Cerebellar cortex (tissue), 1 donor: ENCODE measurements at places on chromosomes 7 and 10.

- DNase-seq = no peak
Measured at GRCh38 chr10:105579112-105579511, 938.0 kb downstream of the SORCS3 start.

GRCh38 chr7:131686833-131687232 is 130.4 kb upstream of the PODXL start:
- DNase-seq = no peak

GRCh38 chr7:26951407-26951950 is 87.1 kb upstream of the SKAP2 start:
- DNase-seq = no peak

DNA sequence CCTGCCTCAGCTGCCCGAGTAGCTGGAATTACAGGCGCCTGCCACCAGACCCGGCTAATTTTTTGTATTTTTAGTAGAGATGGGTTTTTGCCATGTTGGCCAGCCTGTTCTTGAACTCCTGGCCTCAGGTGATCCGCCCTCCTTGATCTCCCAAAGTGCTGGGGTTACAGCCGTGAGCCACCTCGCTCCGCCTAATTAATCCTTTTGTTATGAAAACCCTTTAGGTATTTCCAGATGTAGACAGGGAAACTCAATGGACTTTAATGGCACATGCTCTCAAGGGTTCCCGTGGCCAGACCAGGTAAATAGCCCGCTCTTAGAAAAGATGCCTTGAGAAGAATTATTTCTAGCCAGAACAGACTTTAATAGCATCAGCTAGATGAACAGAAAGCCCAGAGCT is 19.7 kb upstream of the EXOC4 start:
- DNase-seq = no peak

DNA sequence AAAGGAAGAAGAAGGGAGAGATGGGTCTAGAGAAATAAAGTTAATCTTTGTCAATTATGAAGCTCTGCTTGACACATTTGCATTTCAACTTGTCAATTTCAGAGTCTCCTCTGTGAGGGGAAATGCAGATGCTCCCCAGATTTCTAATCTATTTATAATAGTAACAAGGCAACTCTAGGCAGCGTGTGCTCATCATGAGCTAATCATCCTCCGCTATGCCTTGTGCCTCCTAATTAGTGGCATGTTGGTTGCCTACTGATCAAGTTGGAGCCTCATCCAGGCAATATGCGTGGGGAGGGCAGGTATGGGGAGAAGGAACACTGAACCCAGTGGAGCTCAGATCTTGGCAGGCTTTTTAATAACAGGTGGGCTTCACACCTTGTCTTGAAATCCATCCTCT is 628.6 kb downstream of the SORCS3 start:
- no peak for DNase-seq

- no peak for DNase-seq
Measured at GRCh38 chr10:11835704-11836103, 12.5 kb downstream of the PROSER2 start.

DNA sequence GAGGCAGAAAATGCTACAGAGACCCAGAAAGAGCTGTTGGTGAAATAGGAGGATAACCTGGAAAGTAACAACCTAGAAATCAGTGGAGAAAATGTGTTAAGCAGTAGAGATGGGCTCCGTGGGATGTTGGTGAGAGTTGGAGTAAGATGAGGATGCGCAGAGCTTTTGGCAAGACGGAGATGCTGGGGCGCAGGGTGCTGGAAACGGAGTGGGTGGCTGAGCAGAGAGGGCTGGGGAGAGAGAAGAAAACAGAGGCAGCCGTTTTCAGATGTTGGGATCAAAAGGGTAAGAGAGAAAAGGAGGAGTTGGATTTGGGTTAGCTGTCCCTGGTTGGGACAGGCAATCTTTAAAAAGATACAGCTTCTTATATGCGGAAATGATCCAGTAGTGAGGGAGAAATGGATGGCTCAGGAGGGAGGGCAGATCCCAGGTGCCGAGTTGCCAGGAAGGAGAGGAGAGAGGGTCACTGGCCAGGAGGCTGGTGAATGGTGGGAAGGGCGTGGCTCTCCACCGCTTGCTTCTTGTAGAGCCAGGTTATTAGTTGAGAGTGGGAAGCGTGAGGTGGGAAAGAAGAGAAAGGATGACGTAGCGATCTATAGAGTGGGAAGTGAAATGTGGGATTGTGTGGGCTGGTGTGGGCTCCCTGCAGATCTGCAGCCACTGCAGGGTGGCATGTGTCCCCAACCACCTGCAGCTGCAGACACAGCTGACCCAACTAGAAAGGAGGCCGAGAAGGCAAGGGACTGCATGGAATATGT is 182.2 kb upstream of the SVIL start:
- no peak for DNase-seq

DNA sequence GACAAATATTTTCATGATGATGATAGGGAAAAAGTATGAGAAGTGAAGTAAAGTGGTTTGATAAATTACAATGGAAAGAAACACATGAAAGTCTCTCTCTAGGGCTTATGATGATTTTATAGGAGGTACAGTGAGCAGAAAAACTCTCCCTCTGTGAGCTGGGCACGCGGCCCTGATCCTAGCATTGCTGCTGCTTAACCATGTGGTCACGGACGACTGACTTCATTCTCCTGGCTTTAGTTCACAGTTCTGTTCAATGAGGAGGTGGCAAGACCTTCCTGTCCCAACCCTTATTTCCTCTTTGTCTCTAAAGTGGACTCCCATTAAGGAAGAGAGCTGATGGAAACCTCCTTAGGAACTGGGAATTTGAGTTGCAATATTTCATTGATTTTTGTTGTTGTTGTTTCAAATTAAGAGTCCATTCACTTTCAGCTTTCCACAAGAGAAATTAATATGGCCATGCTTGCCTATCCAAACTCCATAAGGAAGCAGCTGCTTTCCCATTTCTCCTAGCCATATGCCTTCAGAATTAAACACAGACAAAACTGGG is 8.2 kb upstream of the PON3 start:
- DNase-seq = no peak

DNA sequence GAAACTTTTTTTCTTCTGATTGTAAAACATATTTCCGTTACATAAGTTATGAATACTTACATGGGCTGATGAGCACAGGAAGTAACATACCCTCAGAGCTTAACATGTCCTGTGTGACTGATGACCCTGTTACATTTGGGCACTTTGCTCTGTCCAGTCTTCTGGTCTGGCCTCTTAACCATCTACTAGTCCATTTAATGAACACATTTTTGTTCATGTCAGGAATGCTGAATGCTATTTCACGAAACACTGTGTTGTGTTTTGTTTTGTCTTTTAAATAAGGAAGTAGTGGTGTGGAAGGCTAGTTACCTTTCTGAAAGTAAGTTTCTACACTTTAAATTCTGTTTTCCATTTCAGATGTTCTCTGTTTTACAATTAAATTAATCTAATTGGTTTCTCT is 77.7 kb downstream of the RBM33 start:
- DNase-seq = no peak

- no peak for DNase-seq
Measured at GRCh38 chr10:126536148-126536547, 134.3 kb downstream of the C10orf90 start.

DNA sequence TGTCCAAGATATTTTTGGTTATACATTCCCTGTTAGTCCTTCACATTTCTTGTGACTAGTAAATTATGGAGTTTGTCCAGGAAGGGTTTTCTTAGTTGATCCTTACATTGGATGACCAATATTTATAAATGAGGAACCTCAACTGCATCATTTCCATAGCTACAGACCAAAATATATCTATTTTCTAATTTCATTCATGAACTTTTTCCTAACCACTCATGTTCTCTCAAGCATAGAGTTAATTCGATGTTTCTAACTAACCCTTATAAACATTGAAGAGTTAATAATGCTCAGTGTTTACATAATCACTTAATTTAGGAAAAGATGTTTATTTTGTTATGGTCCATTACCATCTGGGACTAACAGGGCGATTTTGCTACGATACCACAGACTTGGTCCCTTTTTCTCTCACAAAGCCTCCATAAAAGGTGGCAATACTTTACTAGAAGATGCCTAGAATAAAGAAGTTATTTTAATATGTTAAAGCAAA is 591.0 kb downstream of the MAGI2 start:
- DNase-seq = no peak

DNA sequence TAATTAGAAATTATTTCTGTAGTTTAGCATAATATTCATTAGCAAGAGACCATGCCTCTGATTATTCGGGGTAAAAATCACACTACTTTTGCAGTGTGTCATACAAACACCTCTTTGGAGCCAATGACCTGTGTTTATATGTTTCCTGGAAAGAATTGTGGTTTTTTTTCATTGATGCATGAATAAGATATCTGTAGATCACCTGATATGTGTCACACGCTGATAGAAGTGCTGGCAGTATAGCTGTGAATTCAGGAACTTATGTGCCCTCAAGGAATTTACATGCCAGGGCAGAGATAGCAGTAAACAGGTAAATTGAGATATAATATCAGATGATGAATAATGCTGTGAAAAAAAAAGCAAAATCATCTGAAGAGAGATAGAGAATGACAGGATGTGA is 118.2 kb downstream of the VPS50 start:
- no peak for DNase-seq

GRCh38 chr10:97922022-97922758 is 72.5 kb downstream of the GOLGA7B start:
- peak; percentile 84 for DNase-seq

- no peak for DNase-seq
Measured at GRCh38 chr7:26159243-26159642, 7.2 kb downstream of the NFE2L3 start.

DNA sequence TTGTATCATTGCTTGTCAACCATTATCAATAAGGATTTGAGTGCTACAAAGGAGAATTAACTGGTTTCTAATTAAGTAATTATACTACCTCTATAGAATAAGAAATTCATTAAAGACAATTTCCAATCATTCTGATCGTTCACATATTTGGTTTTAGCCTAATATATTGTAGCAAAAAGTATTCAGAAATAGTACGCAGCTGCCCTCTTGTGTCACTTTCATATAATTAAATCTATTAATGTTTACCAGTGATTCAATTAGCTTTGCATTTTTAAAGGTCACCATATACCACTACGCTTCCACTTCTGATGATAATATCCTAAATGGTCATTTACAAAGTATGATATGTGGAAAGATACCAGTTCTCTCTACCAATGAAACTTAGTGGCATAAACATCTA is 128.3 kb downstream of the NEBL start:
- DNase-seq = no peak

DNA sequence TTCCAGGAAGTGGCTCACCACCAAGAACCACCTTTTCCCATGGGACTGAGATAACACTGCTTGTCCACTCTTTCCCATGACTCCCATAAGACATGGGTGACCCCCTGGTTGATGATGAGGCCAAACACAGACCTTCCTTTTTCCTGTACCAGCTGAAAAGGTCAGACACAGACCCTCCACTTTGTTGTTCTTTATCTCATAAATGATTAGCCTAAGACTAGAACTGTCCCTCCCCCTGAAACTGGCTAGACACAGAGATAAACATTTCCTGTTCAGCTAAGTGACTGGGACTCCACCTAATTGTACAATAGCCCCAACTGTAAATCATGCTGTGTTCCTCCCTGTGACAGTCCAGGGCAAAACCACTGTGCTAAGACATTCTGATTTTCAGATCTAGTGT is 8.2 kb upstream of the NRG3 start:
- DNase-seq = no peak

- DNase-seq = no peak
Measured at GRCh38 chr7:17983221-17984062, 43.1 kb upstream of the SNX13 start.

- DNase-seq = no peak
Measured at GRCh38 chr10:4230036-4230435, 445.0 kb upstream of the KLF6 start.

- no peak for DNase-seq
Measured at GRCh38 chr10:15760681-15761080, 41.0 kb upstream of the ITGA8 start.

GRCh38 chr7:47520406-47520805 is 61.5 kb downstream of the TNS3 start:
- DNase-seq = no peak

DNA sequence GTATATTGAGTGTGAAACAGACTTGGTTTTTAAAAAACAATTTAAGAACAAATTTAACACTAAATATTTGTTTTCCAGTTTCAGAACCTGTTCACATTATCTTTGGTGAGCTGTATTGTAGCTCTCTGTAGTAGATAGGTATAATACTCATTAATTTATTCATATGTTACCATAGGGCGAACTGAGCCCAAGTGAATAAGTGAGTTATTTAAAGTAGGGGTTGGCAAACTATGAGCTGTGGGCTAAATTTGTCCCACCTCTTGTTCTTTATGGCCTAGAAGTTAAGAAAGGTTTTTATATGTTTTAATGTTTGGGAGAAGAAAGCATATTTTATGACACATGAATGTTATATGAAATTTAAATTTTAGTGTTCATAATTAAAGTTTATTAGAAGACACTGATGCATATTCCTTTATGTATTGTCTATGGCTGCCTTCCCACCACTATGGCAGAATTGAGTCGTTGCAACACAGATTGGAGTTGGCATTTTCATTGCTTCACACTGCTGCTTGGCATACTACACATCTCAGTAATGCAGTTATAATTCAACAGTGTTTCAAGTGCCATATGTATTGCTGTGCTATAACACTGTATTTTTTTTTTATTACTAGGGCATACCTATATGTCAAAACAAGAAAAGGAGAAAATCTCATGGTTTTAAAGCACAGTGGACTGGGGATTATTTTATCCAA is 146.5 kb downstream of the ADK start:
- no peak for DNase-seq

- DNase-seq = no peak
Measured at GRCh38 chr10:28661035-28661434, 16.3 kb upstream of the BAMBI start.

GRCh38 chr10:72291019-72291532 is 17.4 kb downstream of the DDIT4 start:
- no peak for DNase-seq

DNA sequence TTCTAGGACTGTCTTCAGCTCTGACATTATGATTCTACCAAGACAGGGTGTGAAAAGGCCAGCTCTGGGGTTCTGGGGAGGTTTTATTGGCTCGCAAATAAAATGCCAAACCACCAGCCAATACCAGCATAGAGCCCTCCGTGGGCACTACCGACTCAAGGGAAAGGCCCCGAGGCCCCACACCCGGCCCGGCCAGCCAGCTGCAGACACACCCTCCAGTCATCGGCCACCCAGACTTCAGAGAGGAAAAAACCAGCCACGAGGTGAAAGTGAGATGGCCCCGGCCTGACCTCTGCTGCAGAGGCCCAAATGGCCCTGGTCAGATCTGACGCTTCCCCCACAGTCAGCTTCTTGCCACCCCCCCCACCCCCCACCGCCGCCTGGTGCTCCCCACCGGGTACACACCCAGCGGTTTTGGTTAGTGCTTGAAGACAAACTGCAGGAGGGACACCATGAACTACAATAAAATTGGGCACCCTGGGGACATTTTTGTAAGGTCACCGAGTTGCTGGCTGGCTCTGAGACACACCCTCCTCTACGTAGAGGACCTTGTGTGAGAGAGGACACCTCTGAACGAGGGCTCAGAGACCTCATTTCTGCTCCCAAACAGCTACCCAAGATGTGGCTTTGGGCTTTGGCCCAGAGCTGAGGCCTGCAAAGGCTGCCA is 79.9 kb downstream of the PRKAG2 start:
- no peak for DNase-seq

GRCh38 chr7:157010588-157011332 is at the start of gene MNX1:
MNX1 (minus strand) TSS chr7:157010663; CDS start chr7:157010350, 313 bp downstream.
- peak; percentile 47 for DNase-seq

GRCh38 chr10:58570979-58571378 is 58.3 kb downstream of the BICC1 start:
- DNase-seq = no peak

GRCh38 chr10:79411546-79412495 is 33.6 kb downstream of the ZCCHC24 start:
- DNase-seq = no peak

GRCh38 chr10:112201334-112201733 is 17.8 kb upstream of the GPAM start:
- no peak for DNase-seq

GRCh38 chr7:25597946-25598345 is 369.7 kb upstream of the NPVF start:
- DNase-seq = no peak
